ENCODE measurements at places on chromosomes 1 and 21. TPM values are rescaled to one million over a fixed set of nuclear protein-coding genes. Genes with fewer than 3 reads are reported as not detected.

- H3K36me3 ChIP-seq = no peaks in the 10 kb centered on the region
- H3K27me3 ChIP-seq = no peaks in the 10 kb centered on the region
- H3K4me1 ChIP-seq = no peaks in the 10 kb centered on the region
- no peak for DNase-seq
Measured at GRCh38 chr1:165884690-165885304, 57.4 kb downstream of the UCK2 start.

GRCh38 chr21:45114072-45114471 is 39.7 kb downstream of the ADARB1 start:
- H3K4me1 ChIP-seq = no peaks in the 10 kb centered on the region
- H3K36me3 ChIP-seq = no peaks in the 10 kb centered on the region
- no peak for DNase-seq
- H3K27me3 ChIP-seq = no peaks in the 10 kb centered on the region
- H3K27ac ChIP-seq = no peak overlapping the region

DNA sequence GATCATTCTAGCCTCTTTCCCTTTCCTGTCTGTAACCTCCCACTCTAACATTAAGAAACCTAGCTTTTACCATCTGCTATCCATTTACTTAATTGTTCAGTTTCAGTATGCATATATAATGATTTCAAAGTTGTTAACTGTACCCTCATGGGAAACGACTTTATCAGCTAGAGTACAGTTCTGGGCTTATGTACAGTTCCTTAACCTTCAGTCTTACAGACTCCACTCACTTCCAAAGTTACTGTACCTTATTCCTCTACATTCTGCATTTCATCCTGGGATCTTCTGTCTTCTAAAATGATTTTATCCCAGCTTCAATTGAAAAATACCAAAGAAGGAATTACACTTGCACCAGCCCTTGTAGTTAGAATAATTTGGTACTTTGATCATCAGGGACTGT is 108.7 kb upstream of the KCNE2 start:
- H3K27ac ChIP-seq = no peak overlapping the region
- H3K4me3 ChIP-seq = no peak overlapping the region
- H3K4me1 ChIP-seq = no peaks in the 10 kb centered on the region
- no peak for DNase-seq
- H3K36me3 ChIP-seq = no peaks in the 10 kb centered on the region

CR1L gene
- 0.70 TPM for total RNA-seq

CLEC20A gene
- total RNA-seq = not detected

- H3K27me3 ChIP-seq = no peaks in the 10 kb centered on the region
- DNase-seq = no peak
- no peaks in the 10 kb centered on the region for H3K36me3 ChIP-seq
- H3K4me1 ChIP-seq = no peaks in the 10 kb centered on the region
- H3K4me3 ChIP-seq = no peak overlapping the region
Measured at GRCh38 chr1:116807394-116808199, 53.4 kb downstream of the CD2 start.
